ENCODE measurements at places on chromosomes 6 and 20. TPM values are rescaled to one million over a fixed set of nuclear protein-coding genes. Genes with fewer than 3 reads are reported as not detected.

The L3MBTL3 gene
- 8.1 TPM for total RNA-seq

The BEND6 gene
- total RNA-seq = not detected

DNA sequence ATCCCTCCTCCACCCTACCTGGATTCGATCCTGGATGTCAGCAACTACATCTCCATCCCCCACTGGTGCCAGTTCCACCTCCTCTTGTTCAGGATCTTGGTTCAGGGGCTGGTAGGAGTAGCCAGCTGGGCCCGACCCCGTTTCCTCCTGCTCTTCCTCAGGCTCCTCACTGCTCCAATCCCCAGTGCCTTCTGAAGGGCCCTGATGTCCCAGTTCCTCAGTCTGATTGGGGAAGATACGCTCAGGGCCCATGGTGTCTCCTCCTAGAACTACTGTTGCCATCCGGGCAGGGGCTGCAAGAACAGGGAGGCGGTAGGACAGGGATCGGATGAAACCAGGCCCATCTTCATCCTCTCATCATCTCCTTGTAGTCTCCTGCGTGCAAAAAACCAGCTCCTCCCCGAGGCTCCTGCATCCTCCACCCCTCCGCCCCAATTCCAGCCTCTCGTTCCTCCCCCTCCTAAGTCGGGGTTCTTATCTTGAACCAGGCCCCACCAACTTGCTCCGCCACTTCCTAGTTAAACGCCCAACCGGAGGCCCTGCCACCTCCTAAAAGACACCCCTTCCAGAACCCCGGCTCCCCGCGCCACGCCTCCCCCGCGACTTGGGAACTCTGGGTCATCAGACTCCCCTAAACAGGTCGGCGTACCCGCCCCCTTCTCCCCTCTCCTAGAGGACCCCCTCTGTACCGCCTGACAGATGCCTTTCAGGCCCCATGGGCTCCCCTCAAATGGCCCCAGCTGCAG, 476 bp downstream of the MEA1 start:
- H3K4me3 ChIP-seq = peak overlapping the region; percentile 99
- H3K27ac ChIP-seq = peak overlapping the region; percentile 92
- peaks cover 44% of the 10 kb centered on the region for H3K4me1 ChIP-seq
- H3K36me3 ChIP-seq = peaks cover 56% of the 10 kb centered on the region

The DNPH1 gene
- 78.9 TPM for total RNA-seq

- no peaks in the 10 kb centered on the region for H3K4me1 ChIP-seq
- H3K4me3 ChIP-seq = no peak overlapping the region
- DNase-seq = no peak
- peaks cover 5% of the 10 kb centered on the region for H3K27me3 ChIP-seq
- H3K27ac ChIP-seq = no peak overlapping the region
Observed at GRCh38 chr6:15170126-15170525, 75.7 kb upstream of the JARID2 start.

GRCh38 chr6:72246926-72247325, 360.6 kb downstream of the RIMS1 start:
- no peak for DNase-seq
- no peak overlapping the region for H3K27ac ChIP-seq
- no peaks in the 10 kb centered on the region for H3K36me3 ChIP-seq

- no peak for DNase-seq
- H3K27ac ChIP-seq = no peak overlapping the region
- no peak overlapping the region for H3K4me3 ChIP-seq
- peaks cover 2% of the 10 kb centered on the region for H3K36me3 ChIP-seq
Observed at GRCh38 chr20:48926821-48927220, 5.3 kb downstream of the ARFGEF2 start.

The TUBB2B gene
- total RNA-seq = 0.12 TPM

GRCh38 chr20:51338692-51339440, 203.7 kb downstream of the NFATC2 start:
- no peaks in the 10 kb centered on the region for H3K36me3 ChIP-seq
- H3K27ac ChIP-seq = no peak overlapping the region
- H3K4me1 ChIP-seq = peaks cover 2% of the 10 kb centered on the region
- peaks cover 10% of the 10 kb centered on the region for H3K27me3 ChIP-seq
- H3K4me3 ChIP-seq = no peak overlapping the region
- no peak for DNase-seq

GRCh38 chr6:165659945-165660856, 2.8 kb downstream of the PDE10A start:
- DNase-seq = no peak
- peaks cover 44% of the 10 kb centered on the region for H3K27me3 ChIP-seq
- no peak overlapping the region for H3K4me3 ChIP-seq
- H3K27ac ChIP-seq = no peak overlapping the region
- H3K4me1 ChIP-seq = peaks cover 2% of the 10 kb centered on the region
- H3K36me3 ChIP-seq = no peaks in the 10 kb centered on the region

The PTK7 gene
- total RNA-seq = 4.3 TPM

The ZHX3 gene
- total RNA-seq = 11.7 TPM

- DNase-seq = no peak
- no peak overlapping the region for H3K27ac ChIP-seq
- no peak overlapping the region for H3K4me3 ChIP-seq
- H3K4me1 ChIP-seq = peaks cover 6% of the 10 kb centered on the region
- H3K27me3 ChIP-seq = no peaks in the 10 kb centered on the region
Observed at GRCh38 chr6:127959869-127960268, 59.0 kb upstream of the THEMIS start.

The COL10A1 gene
- not detected for total RNA-seq

DNA sequence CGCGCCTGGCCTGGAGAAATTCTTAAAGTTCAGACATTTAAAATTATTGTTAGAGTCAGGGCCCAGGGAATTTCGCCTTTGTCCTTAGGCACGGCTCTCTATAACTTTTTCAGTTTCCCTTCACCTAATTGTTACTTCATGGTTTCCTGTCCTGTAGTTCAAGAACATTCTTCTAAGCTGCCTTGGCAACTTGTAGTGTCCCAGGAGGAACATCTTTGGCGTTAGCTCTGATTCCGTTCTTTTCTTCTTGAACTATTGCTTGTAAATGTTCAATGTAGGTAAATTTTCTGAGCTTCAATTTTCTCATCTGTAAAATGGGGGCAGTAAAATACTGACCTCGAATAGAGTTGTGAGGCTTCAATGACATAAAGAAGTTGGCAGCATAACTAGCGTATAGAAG, 41.8 kb downstream of the TIAM2 start:
- H3K4me3 ChIP-seq = no peak overlapping the region
- DNase-seq = no peak
- no peak overlapping the region for H3K27ac ChIP-seq

The HMGA1 gene
- 520 TPM for total RNA-seq

DNA sequence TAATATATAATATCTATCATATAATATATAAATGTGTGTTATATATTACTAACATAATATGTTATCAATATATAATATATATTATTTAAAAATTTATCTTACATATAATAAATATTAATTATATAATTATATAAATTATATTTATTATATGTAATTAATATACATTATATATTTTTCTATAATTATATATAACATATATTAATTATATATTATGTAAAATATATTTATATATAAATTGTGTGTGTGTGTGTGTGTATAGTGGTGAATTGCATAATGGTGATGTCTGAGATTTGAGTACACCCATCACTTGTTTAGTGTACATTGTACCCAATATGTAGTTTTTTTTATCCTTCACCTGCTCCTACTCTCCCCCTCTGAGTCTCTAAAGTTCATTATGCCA, 205.9 kb upstream of the KCNG1 start:
- no peak overlapping the region for H3K27ac ChIP-seq
- H3K4me3 ChIP-seq = no peak overlapping the region
- H3K27me3 ChIP-seq = no peaks in the 10 kb centered on the region
- H3K36me3 ChIP-seq = no peaks in the 10 kb centered on the region

- H3K4me1 ChIP-seq = peaks cover 7% of the 10 kb centered on the region
- H3K4me3 ChIP-seq = no peak overlapping the region
- H3K36me3 ChIP-seq = no peaks in the 10 kb centered on the region
- H3K27ac ChIP-seq = no peak overlapping the region
- no peak for DNase-seq
- H3K27me3 ChIP-seq = peaks cover 3% of the 10 kb centered on the region
Observed at GRCh38 chr6:39402239-39402751, 79.8 kb upstream of the KCNK16 start.
